ENCODE measurements at places on chromosomes 7 and 10.

DNA sequence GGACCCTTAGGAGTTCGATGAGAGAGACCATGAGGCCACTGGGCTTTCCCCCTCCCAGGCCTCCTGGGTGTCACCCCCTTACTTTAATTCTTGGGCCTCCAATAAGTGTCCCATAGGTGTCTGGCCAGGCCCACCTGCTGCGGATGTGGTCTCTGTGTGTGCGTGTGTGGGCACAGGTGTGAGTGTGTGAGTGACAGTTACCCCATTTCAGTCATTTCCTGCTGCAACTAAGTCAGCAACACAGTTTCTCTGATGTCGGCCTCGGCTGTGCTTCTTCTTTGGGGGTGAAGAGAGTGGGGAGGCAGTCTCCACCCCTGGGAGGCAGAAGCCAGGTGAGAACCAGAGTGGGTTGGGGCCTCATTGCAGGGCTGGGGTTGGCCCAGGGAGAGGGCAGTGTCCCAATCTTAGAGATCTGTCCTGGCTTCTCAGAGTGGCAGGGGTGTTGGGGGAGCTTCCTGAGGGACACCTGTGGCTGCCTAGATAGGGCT is 1.5 kb downstream of the PVRIG start:
- DNase-seq = no peak

GRCh38 chr7:142913566-142913965 is 20.0 kb downstream of the TRPV5 start:
- no peak for DNase-seq

DNA sequence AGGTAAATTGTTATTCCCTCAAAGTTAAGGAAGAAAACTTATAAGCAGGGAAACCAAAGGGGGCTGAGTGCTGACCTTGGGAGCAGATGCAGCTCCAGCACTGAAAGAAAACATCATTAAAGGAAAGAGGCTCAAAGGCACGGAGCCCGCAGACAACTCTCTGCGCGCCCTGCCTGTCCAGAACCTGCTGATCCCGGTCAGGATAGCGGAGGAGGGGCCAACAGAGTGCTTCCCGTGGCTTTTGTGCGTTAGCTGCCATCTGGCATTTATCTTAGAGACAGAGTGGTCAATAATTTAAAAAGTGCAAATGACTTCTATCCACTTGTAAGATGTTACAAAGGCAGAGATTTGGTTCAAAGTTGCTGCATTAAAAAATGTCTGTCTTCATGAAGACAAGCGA is 162.1 kb downstream of the FANK1 start:
- no peak for DNase-seq

GRCh38 chr10:43873717-43874116 is 225.0 kb upstream of the ZNF32 start:
- no peak for DNase-seq
